ENCODE measurements at places on chromosomes 6 and 20.

GRCh38 chr6:17268114-17268513 lies 13.0 kb upstream of the RBM24 start:
- DNase-seq, result no peak

GRCh38 chr6:156779206-156780094 lies 2.3 kb downstream of the ARID1B start:
- no peak for DNase-seq

DNA sequence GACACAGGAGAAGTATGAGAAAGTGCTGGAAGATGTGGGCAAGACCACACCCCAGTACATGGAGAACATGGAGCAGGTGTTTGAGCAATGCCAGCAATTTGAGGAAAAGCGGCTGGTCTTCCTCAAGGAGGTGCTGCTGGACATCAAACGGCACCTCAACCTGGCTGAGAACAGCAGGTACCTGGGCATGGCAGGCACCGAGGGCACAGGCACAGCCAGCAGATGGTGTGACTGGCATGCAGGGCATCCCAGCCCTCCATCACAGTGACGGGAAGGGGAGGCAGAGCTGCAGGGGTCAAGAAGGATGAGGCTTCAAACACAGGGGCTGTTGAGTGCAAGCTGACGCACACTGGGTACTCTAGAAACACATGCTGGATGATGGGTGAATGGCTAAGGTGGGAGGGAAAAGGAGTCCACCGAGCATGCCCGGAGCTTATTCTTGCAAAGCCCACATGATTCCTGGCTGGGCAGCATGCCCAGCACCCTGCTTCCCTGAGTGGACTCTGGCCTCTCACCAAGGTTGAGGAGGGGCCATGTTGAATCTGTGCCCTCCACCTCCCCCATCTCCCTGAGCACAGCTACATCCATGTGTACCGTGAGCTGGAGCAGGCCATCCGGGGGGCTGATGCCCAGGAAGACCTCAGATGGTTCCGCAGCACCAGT lies 26.3 kb downstream of the SPDEF start:
- no peak for DNase-seq

GRCh38 chr6:26122402-26122792 lies 35.2 kb downstream of the HFE start:
- peak; percentile 64 for DNase-seq

GRCh38 chr6:122429323-122429722 lies 29.9 kb downstream of the HSF2 start:
- no peak for DNase-seq

DNA sequence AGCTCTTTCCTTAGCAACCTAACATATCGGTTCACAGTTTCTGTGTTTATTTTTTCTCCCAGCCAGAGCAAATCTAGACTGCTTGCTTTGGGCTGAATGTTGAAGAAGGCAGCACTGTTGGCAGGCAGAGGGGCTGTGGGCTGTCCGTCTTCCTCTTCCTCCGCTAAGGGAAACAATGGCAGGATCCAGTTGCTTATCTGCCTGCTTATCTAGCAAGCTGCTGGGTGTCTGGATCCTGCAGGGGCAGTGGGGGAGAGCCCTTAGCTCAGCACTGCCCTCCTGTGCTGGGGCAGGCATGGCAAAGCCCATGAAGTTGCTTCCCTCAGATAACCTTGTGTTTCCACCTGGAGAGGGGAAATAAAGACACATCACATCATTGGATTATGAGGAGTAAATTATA lies 92.7 kb upstream of the CD93 start:
- DNase-seq, result no peak

- DNase-seq, result no peak
Measured at GRCh38 chr6:105253787-105254186, 74.0 kb upstream of the POPDC3 start.

- DNase-seq, result no peak
Measured at GRCh38 chr20:43755851-43756250, 29.0 kb upstream of the GTSF1L start.

- DNase-seq, result no peak
Measured at GRCh38 chr20:56411759-56412472, at the start of gene CASS4. Gene CASS4 (plus strand): TSS chr20:56412260. CDS start chr20:56412459, 199 bp downstream.

GRCh38 chr6:145289573-145289972 lies 445.7 kb downstream of the EPM2A start:
- no peak for DNase-seq

- DNase-seq, result no peak
Measured at GRCh38 chr20:62795023-62795761, 1.1 kb upstream of the MRGBP start.

- no peak for DNase-seq
Measured at GRCh38 chr6:116572162-116572561, 858 bp downstream of the RWDD1 start.

DNA sequence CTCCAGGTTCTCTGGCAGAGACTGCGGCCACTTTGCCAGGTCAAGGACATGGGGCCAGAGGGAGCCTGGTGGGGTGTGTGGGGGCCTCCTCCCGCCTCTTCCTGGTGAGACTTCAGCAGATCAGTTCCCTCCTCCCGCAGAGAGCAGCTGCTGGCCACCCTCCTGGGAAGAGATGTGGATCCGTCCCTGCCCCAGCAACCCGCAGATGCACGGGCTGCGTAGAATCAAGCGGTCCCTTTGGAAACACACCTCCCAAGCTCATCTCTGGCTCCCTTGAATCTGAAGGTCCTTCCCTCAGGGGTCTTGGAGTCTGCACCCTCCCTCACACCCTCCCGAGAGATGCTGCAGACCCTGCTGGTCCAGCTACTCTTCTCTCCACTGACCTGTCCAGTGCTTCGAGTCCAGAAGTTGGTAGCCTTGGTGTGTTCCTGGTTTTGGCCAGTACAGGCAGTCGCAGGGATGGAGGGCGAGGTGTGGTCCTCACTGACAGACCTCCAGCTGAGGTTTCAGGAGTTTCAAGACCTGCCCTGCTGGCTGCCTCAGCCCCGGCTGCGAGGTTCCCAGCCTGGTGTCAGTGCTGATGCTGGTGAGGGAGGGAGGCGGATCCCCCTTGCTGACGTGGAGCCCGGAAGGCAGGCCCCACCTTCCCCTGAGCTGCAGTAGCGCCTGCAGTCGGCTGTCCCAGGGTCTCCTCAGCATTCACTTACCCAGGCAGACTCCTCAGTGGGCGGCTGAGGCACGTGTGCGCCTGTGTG lies at the start of gene NPBWR2:
Gene NPBWR2, minus strand, starts transcription at position 585 of the 755 bp plus-strand sequence. CDS start 734 bp downstream, outside the sequence.
- DNase-seq, result no peak

DNA sequence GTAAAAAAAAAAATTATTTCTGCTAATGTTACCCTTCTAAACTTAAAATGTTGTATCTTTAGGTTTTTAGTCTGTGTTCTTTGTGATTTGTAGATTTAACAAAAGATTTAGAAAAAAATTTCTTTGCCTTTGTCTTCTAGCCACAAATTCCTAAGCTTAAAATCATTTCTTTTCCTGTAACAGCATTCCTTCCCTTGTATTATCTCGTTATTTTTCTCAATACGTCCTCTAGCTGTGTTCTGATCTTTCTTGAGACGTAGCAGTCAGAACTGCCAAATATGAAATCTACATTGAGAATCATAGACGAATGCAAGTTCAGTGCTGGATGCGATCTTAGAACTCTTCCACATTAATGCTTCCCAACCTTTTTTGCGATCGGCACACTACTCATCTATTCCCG lies 283.1 kb downstream of the UTRN start:
- DNase-seq, result no peak

DNA sequence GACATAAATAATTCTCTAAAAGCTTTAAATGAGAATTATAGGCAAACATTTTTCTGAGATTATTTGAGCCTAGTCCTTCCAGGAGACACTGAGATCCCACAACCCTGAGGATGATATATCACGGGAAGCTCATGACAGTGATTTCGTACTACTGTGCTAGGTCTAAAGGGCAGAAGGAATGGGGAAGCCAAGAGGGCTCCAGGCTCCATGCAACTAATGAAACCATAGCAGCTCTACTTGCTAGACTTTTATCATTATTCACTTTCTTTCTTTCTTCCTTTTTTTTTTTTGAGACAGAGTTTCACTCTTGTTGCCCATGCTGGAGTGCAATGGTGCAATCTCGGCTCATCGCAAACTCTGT lies 57.3 kb upstream of the SGK1 start:
- DNase-seq, result no peak

DNA sequence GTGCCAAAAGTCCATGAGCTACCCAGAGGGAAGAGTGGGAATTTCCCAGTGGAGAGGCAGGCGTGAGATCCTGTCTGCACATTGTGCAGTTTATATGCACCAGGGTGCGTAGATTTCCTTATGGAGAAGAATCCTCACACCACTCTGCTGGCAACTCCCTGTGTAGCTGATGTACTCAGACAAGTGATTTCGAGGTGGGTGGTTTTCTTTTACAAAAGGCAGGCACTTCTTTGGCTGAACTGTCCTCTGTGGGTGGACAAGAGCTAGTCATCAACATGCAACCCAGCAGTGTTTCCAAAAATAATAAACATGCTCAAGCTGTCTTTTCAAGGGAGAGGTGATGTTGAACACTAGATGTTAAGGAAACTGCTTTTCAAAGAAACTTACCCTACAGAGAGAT lies 121.7 kb upstream of the NXT1 start:
- no peak for DNase-seq

DNA sequence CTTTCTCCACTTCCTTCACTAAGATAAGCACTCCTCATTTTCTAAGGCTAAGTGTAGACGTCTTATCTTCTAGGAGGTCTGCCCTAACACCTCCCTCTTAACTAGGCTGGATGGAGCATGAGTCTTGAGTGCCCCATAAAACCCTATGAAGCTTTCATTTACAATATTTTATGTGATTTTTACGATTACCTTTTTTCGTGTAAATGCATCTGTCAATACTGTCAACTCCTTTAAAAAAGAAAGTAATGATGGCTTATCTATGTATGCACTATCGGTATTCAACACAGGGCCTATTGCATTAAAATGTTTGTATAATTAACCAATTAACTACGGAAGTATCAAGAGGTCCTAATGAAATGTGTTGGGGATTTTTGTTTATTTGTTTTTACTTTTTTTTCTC lies 156.0 kb upstream of the FAM83B start:
- no peak for DNase-seq

GRCh38 chr6:134654751-134655150 lies 295.1 kb downstream of the ALDH8A1 start:
- no peak for DNase-seq

DNA sequence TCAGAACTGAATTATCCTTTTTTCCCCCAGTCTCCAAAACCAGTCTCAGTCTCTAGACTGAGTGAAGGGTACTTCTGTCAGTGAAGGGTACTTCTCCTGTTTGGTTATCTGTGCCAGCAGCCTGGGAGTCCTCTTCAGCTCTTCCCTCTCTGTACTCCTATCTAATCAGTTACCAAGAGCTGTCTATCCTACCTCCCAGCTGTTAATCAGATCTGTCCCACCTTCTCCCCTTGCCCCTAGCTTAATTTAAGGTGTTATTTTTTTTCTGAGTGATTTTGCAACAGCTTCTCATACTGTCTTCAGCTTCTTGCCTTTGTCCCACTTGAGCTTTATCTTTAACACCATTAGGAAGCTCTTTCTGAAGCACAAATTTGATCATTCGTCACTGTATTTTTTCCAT lies 491.9 kb upstream of the SOX4 start:
- no peak for DNase-seq

DNA sequence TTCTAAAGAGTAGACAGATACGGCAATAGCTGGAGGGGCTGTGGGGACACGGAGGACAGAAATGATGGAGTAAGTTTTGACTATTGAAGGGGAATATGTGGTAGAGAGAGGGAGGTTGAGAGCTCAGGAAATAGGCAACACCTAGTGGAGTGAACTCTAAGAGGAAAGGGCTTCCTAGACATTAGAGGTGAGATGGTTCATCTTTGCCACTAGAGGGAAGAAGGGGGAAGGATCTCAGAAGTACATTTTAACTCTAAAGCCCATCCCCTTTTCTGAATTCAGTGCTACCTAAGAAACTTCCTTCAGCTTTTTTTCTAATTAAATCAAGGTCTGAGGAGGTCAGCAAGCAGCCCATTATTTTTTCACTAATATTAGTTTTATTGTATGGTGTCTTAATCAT lies 689.4 kb upstream of the MAP3K7 start:
- DNase-seq, result no peak

DNA sequence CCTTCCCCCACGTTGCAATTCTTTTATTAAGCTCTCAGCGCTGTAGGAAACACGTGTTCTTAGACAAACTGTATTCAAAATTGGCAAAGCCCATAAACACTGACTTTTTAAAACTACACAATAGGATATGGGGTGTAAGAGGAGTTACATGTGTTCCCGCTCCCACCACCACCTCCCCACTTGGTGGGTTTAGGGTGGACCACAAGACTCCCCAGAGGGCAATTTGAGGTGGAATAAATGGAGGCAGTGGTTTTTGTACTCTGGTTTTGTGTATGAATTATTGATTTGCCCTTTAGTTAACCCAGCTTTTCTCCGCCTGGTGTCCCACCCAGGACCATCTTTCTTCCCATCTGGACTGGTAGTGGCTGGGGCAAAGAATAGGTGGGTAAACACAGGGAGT lies 3.7 kb downstream of the UQCC2 start:
- no peak for DNase-seq

GRCh38 chr6:122631571-122632249 lies 21.5 kb downstream of the PKIB start:
- DNase-seq, result no peak

DNA sequence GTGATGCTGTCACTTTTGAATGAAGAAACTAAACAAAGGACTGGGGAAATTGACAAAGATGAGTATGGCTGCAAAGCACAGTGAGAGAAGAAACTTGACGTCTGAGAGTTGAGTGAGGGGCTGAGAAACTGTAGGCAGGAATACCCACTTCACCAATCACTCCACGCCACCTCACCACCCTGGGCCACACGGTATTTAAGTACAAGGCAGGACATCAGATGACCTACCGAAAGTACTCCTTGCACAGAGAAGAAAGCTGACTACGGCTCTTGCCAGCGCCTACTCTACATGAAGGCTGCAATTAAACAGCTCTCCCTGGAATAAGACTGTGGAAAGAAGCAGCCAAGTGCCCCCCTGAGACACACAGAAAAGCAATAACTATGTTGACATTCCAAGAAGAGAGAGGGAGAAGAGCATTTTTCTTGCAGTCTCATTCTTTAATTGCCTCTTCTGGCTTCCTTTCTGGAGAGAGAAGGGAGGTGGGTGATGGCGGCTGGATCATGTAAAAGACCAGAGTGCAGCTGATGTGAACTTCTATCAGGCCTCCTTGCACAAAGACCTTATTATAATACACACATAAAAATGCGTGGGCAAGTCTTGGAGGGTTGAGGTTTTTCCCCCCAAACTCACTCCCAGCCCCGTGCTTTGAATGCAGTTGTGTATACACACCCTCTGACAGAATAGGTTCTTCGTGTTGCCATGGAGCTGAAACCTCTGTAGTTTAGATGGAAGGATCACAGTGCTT lies 44.6 kb downstream of the HIVEP2 start:
- no peak for DNase-seq

GRCh38 chr20:47740862-47741184 lies 44.5 kb downstream of the SULF2 start:
- no peak for DNase-seq

GRCh38 chr20:15205028-15205427 lies 867.6 kb upstream of the FLRT3 start:
- no peak for DNase-seq

DNA sequence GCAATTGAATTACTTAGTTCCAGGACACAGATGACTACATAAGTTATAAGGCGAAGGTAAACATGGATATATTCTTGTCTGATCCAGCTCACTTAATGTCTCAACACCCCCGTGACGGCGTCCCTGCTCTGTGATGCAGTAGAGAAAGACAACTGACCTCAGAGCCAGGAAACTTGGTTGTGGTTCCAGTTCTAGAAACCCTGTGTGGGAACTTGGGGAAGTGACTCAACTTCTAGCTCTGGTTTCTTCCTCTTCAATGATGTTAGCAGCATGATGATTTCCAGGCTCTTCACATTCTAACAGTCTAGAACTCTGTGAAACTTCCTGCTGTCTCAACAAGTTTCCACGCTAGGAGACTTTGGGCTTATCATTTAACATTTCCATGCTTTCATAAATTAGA lies 18.4 kb downstream of the LAMA4 start:
- DNase-seq, result no peak
